Smooth muscle cell of the coronary artery (primary cell): ENCODE measurements at places on chromosomes 3 and 15. TPM values are rescaled to one million over a fixed set of nuclear protein-coding genes. Genes with fewer than 3 reads are reported as not detected.

LSAMP gene
- 0.23 and 4.1 TPM in 2 replicates for total RNA-seq

ACAP2 gene
- total RNA-seq, result 38.4 and 87.8 TPM in 2 replicates

CACNA1D gene
- 0.47 TPM in 1 of 2 replicates, not detected in the other for total RNA-seq

DAZL gene
- total RNA-seq, result not detected in 2 replicates

GOLGA6L10 gene
- total RNA-seq, result 0.35 and 0.90 TPM in 2 replicates

ZDHHC23 gene
- 0.70 and 2.0 TPM in 2 replicates for total RNA-seq

INKA1 gene
- total RNA-seq, result 5.7 and 10.2 TPM in 2 replicates

NMNAT3 gene
- total RNA-seq, result 0.23 and 2.5 TPM in 2 replicates

SI gene
- total RNA-seq, result not detected in 2 replicates

CCDC13 gene
- 0.23 and 0.47 TPM in 2 replicates for total RNA-seq

LCTL gene
- total RNA-seq, result 0.12 and 11.5 TPM in 2 replicates

DNAJA4 gene
- 0.75 and 3.2 TPM in 2 replicates for total RNA-seq

DCLK3 gene
- total RNA-seq, result under 0.01 TPM in 1 of 2 replicates, not detected in the other

PIGZ gene
- 2.0 and 2.5 TPM in 2 replicates for total RNA-seq

SCN11A gene
- total RNA-seq, result under 0.01 TPM in 1 of 2 replicates, not detected in the other

DPH6 gene
- total RNA-seq, result 11.0 and 13.1 TPM in 2 replicates

PLAAT1 gene
- total RNA-seq, result not detected in 2 replicates

RBP2 gene
- total RNA-seq, result not detected in 2 replicates

RYR3 gene
- under 0.01 and 0.15 TPM in 2 replicates for total RNA-seq

SLC30A4 gene
- 6.2 and 7.8 TPM in 2 replicates for total RNA-seq

RLBP1 gene
- total RNA-seq, result not detected in 2 replicates

TRA2B gene
- total RNA-seq, result 149 and 162 TPM in 2 replicates

HCLS1 gene
- 0.60 and 2.2 TPM in 2 replicates for total RNA-seq

RFT1 gene
- total RNA-seq, result 4.7 and 12.6 TPM in 2 replicates

RETNLB gene
- total RNA-seq, result not detected in 2 replicates

LAMB2 gene
- 460 and 630 TPM in 2 replicates for total RNA-seq

GABRG3 gene
- not detected in 2 replicates for total RNA-seq
